HTR-8/SVneo (cell line): ENCODE measurements at places on chromosomes 6 and 20.
A peak's percentile ranks its signal among the peaks of the same experiment; 100 is the strongest.

GRCh38 chr6:106142876-106143431 is 56.8 kb downstream of the PRDM1 start:
- no peak for DNase-seq

DNA sequence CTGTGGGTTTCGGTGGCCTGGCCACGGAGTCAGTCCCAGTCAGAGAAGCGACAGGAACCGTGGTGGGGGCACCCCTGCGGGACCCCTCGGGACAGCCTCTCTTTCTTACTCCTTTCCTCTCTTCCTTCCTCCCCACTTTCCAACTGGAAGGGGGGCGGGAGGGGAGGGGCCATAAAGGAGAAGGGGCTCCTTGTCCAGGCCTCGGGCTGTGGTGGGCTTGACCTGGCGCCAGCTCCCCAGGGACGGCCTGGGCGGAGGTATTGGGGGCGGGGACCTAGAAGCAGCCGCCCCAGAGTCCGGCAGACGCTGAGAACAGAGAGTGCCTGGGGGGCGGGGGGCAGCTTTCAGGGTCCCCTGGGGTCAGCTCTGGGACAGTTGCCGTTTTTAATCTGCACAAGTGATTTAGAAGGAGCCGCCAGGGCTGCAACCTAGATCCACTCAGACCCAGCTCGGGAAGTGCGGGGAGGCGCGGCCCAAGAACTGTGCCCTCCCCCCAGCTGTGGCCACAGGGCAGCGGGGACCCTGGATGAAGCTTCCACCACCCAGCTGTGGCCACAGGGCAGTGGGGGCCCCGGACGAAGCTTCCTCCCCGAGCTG is 6.4 kb upstream of the ABHD16B start:
- DNase-seq = no peak

- DNase-seq = no peak
Observed at GRCh38 chr6:15137086-15137485, 108.8 kb upstream of the JARID2 start.

DNA sequence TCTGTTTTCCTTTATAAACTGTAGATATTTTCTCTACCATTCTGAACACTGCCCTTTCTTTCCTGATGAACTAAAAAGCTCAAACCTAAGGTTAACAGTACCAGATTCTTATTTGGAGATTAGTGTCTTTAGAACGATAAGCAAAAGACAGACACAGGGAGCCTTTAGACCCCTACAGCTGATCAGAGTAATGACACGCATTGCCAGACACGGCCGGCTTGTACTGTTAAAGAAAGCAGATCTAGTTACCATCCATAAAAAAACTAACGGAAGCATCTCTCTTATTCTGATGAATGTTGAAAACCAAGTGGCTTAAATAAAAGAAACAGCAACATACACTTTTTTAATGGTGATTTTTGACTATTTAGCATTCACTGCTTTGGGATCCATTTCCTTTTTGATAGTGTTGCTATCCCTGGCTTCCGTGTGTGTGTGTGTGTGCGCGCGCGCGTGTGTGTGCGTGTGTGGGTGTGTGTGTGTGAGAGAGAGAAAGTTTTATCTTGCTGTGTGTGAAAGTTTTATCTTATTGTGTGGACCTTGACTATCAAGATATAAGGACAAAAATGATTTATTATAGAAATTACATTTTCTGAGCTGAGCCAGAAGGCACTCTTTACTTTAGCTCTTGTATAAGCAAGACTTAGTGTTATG is 95.6 kb upstream of the SLC35B3 start:
- DNase-seq = no peak

GRCh38 chr6:151652325-151652724 is 155.2 kb upstream of the ESR1 start:
- no peak for DNase-seq

DNA sequence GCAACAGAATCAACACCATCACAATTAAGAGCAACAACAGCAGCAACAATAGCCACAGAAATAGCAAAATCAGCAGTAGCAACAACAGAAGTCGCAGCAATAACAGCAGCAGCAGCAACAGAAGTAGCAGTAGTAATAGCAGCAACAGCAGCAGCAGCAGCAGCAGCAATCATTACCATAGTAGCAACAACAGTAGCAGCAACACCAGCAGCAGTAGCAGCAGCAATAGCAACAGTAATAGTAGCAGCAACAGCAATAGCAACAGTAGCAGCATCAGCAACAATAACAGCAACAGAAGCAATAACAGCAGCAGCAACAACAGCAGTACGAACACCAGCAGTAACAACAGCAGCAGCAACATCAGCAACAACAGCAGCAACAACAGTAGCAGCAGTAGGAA is 39.8 kb downstream of the SLC22A2 start:
- DNase-seq = no peak

GRCh38 chr20:32231245-32231644 is 23.6 kb downstream of the POFUT1 start:
- no peak for DNase-seq

- no peak for DNase-seq
Observed at GRCh38 chr6:3616565-3617176, 134.8 kb downstream of the PXDC1 start.

DNA sequence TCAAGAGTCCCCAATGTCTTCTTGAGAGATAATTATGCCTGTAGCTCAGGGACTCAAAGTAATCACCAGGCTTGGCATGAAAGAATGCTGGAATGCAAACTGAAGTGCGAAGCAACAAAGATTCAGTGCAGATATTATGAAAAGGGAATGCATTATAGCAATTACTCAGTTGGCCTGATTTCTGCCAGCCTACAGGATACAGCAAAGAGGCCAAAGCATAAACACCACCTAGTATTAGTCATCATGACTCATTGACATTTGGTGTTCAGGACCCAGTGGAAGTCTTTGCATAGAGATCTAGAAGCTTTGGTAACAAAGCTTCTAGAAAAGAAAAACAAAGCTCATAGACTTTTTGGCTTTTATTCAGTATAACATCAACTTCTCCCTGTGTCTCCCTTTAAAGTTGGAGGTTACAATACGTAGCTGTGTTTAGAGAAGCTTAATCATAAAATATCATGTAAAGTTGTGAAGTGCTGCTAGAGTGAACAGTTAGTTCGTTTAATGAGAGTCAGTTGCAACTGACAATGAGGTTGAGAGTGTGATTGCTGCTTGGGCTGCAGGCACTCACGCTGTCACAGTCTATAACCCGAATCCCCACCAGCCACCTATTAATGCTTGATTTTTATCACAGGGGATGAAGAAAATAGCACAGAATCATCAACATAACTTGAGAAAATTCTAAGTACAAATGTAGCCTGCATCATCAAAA is 932.7 kb downstream of the TFAP2A start:
- DNase-seq = peak; percentile 76

- DNase-seq = no peak
Observed at GRCh38 chr6:30849903-30850651, 34.2 kb upstream of the DDR1 start.

- DNase-seq = peak; percentile 69
Observed at GRCh38 chr6:33633462-33634158, 12.5 kb downstream of the ITPR3 start.

- no peak for DNase-seq
Observed at GRCh38 chr20:8330319-8330784, 198.3 kb downstream of the PLCB1 start.

- no peak for DNase-seq
Observed at GRCh38 chr6:159342146-159342545, 172.9 kb downstream of the FNDC1 start.

DNA sequence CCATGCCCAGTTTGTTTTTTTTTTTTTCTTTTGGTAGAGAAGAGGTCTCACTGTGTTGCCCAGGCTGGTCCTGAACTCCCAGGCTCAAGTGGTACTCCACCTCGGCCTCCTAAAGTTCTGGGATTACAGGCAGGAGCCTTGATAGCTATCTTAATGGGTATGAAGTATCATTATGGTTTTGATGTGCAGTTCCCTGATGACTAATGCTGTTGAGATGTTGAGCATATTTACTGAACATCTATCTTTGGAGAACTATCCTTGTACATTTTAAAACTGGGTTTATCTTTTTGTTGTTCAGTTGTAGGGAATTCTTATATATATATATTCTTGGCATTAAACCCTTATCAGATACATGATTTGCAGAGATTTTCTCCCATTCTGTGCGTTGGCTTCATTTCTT is 21.4 kb upstream of the MYL9 start:
- no peak for DNase-seq

- DNase-seq = no peak
Observed at GRCh38 chr20:50900261-50900660, 31.0 kb downstream of the ADNP start.

- DNase-seq = no peak
Observed at GRCh38 chr6:102075539-102075938, 682.0 kb downstream of the GRIK2 start.

- DNase-seq = no peak
Observed at GRCh38 chr6:73579851-73580246, 59.0 kb upstream of the EEF1A1 start.

- no peak for DNase-seq
Observed at GRCh38 chr20:44357020-44357419, 1.5 kb downstream of the HNF4A start.

- no peak for DNase-seq
Observed at GRCh38 chr20:36775196-36775595, 1.6 kb upstream of the DSN1 start.

GRCh38 chr6:30951907-30952469 is 11.2 kb downstream of the MUCL3 start:
- no peak for DNase-seq

- DNase-seq = no peak
Observed at GRCh38 chr20:3543901-3544507, 73.2 kb downstream of the ATRN start.

DNA sequence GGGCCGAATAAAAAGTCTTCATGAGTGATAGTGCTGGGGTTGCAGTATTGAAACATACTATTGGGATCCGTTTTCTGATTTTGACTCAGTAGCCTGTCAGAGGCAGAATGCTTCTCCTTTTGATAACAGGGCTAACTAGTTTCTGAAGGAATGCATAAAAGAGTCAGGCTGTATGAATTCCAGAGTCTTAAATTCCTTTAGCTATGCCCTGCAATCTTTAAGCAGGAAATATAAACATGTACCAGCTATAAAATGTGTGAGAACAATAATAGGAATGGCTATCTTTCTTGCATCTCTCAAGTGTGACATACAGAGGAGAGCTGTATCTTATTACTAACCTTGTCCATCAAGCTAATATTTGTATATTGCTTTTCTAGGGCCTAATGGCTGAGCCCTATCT is 917.1 kb downstream of the KIF16B start:
- DNase-seq = no peak

- no peak for DNase-seq
Observed at GRCh38 chr6:24909241-24910216, 26.2 kb downstream of the RIPOR2 start.

GRCh38 chr6:160926281-160927276 is 65.0 kb upstream of the MAP3K4 start:
- DNase-seq = no peak

DNA sequence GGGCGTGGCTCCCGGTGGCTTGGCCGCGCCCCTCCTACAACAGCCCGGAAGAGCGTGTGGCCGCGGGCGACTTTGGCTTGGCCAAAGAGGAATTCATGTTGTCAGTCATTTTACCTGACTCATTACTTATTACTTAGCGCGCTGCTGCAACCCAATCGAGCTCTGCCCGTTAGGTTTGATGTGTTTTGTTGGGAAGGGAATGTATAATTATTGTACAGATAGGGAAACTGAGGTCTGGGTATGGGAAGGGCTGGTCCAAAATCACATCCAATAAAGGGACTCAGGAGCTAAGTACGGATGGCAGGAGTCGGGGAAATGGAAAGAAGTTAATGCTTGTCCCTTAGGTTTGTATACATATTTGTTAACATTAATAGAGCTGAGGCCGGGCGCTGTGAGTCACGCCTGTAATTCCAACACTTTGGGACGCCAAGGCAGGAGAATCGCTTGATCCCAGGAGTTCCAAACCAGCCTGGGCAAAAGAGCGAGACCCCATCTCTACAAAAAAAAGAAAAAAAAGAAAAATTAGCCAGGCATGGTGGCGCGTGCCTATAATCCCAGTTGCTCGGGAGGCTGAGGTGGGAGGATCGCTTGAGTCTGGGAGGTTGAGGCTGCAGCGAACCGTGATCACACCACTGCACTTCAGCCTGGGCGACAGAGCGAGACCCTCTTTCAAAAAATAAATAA is 639 bp upstream of the ZNF335 start:
- no peak for DNase-seq

GRCh38 chr6:113015249-113015648 is 668.1 kb downstream of the RFPL4B start:
- peak; percentile 23 for DNase-seq

- no peak for DNase-seq
Observed at GRCh38 chr20:21149344-21149743, 23.5 kb downstream of the KIZ start.

DNA sequence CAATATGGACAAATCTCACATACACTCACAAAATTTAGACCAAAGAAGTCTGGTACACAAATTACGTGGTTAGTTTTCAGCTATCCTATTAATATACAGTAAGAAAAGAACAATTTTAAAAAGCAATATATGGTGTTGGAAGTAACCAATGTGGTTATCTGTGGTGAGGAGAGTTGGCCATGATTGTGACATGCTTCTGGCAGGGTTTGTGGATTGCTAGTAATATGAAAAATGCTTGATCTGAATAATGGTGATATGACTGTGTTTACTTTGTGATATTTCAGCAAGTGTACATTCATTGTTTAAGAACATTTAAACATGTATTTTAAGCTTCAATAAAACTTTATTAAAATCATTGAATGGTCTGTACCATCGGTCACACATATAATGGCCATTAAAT is 99.1 kb downstream of the ADGB start:
- DNase-seq = no peak

- DNase-seq = no peak
Observed at GRCh38 chr6:26033941-26034354, 53.3 kb upstream of the HFE start.

DNA sequence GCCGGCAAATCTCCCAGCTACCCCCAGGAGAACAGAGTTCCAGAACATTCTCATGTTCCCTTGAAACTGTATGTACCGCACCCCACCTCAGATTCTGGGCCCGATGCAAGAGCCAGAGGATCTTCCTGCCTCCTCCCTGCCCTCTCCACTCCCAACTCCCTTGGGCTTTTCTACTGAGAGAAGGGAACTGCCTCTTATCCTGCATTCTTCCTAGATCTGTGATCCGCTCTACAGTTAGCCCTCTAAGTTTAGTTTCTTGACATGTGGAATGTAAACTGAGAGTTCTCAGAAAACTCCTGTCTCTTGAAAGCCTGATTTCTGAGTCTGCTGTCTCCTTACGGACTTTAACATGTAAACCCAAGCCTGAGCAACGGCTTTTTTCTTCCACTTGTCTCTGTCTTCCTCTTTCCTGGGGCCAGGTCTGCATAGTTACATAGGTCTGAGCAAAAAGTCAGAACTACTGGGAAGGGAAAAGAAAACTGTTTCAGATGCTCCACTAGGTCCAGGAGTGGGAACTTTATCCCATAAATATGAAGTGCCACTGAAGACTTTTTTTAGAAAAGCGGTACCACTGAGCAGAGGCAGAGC is 86.5 kb upstream of the TNFAIP3 start:
- DNase-seq = no peak
